ENCODE measurements at places on chromosomes 16 and 17.

GRCh38 chr16:25051406-25052150, 36.4 kb upstream of the ARHGAP17 start:
- no peak for DNase-seq

DNA sequence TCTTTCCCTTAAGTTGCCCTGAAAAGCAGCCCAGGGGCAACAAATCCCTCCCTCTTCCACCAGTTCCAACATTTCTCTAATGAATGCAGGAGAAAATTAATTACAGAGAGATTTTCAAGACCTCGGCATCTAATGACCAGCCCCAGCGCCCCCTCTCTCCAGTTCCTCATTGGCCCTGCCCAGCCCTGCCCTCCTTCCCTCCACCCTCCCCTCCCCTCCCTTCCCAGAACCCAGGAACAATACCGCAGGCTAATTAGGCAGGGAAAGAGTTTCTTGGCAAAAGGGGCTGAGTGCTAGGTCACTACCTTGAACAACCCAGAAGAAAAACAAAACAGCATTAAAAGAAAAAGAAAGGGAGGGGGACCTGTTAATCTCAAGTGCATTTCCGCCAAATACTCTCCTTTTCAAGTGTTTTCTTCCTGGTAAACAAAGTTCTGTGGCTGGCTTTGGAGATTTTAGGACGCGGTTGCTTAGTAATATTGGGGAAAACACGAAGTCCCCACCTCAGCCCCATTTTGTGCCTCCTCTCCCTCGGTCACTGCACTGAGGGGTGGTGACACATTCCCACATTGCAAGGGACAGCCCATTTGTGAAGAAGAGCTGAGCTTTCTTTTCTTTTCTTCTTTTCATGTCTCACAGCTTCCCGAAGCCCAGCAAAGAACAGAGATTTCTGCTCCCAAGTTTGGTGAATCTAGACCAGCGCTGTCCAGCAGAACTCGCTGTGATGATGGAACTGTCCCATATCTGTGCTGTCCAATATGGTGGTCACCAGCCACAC, 215.4 kb downstream of the SOX9 start:
- DNase-seq, result no peak

DNA sequence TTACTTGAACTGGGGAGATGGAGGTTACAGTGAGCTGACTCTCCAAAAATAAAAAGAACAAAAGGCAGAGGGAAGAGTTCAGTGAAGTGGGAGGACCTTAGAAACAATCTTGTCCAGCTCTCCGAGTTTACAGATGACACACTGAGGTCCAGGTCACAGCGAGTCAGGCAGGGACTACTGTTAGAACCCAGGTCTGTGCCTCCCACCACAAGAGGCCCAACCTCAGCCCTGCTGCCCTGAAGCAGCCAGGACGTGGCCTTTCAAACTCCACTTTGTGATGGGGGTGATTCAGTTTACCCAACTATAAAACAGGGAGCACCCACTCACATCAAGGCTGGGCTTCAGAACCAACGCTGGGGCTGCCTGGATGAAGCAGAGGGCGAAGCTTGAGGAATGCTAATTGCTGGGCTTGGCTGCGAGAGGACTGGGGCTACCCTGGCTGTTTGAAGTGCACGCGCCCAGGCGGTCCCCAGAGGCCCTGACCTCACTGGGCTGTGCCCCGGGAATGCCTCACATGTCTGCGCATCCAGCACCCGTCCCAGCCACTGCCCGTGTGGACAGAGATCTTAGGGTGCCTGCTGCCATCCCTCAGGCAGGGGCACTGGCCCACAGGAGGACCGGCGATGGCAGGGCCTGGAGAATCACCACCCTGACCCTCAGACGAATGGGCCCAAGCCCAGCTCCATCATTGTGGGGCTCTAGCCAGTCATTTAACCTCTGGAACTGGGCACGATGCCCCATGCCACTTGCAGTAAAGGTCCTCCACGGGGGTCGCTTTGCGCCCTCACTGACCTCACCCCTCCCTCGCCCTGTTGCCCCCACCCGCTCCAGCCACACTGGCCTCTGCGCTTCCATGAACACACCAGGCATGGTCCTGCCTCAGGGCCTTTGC, 11.4 kb downstream of the SLC5A10 start:
- no peak for DNase-seq

DNA sequence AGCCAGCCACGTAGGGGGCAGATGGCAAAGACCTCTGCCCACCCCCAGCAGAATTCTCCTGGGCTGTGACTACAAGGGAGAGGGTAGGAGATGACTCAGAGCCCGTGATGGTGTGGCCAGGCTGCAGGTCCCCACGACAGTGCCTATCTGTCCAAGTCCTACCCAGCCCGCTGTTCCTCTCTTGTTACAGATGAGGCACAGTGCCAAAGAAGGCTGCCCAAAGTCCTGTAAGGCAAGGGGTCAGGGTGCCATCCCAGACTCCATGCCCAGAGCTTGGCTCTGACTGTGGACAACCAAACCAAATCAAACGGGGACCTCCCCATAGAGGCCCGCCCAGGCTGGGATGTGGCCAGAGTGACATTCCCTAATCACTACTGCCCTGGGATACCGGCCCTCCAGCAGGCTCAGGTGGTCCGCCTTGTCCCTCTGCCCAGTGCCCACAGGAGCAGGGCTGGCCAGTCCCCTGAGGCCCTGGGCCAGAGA, 12.6 kb upstream of the BCAR1 start:
- no peak for DNase-seq

- no peak for DNase-seq
These were observed 21.8 kb upstream of the NAGLU start for GRCh38 chr17:42514279-42514678.

DNA sequence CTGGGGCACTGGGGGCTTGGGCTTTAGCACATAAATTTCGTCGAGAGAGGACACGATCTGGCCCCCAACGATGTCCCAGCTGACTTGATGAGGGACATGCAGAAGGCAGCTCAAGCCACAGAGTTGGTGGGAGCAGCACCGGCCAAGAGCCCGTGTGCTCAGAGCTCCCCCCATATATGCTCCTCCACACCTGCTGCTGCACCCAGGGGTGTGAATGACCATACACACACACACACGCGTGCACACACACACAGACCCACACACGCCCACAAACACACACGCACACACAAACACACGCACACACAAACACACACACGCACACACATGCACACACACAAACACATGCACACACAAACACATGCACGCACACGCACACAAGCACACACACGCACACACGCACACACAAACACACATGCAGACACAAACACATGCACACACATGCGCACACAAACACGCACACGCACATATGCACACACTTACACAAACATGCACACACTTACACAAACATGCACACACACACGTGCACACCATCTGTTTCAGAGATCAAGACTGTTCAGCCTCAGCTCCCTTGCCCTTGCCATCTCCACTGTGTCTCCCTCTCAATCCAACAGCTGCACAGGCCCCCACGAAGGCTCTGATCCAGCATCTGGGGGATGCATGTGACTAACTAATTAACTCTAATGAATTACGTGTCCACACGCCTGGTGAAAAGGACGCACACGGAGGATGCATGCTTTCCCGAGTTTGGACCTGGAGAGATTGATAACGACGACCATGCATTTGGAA, 85.6 kb upstream of the TNRC6C start:
- DNase-seq, result no peak

DNA sequence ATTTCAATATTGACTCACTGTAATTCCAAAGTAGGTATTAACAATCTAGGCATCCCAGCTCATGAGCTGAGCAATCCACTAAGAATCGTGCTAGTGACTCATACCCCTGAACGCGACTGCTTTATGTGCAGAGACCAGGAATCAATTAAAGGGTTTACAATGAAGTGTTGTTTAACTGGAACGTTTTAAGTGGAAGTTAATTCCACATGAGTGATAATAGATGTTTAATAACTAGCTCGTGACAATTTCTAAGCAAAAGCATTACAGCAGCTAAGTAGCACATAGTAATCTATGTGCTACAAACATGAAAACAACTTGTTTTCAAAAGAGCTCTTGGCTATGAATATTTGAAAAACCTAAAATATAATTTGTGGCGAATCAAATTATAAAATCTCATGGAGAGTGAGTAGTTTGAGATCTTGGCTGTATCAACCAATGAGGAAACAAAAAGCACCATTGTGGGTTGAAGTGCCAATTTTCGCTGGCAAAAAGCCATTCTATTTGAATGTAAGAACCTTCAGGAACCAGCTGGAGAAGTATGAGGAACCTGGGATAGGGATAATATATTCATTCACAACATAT, 9.4 kb downstream of the GJC1 start:
- DNase-seq, result no peak

DNA sequence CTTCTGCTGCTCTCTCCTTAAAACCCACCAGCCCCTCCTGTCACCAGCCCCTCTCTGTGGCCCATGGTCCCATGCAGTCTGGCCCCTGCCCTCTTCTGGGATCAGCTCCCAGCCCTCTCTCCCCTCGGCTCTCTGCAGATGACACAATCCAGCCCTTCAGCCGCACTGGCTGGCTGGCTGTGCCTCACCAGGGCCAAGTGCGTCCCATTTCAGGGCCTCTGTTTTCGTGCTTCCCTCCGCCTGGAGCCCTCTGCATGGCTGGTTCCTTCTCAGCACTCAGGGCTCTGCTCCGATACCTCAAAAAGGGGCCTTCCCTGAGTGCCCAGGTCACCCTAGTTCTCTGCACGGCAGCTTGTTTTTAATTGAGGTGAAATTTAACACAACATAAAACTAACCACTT, 124.3 kb downstream of the SOCS1 start:
- DNase-seq, result no peak

DNA sequence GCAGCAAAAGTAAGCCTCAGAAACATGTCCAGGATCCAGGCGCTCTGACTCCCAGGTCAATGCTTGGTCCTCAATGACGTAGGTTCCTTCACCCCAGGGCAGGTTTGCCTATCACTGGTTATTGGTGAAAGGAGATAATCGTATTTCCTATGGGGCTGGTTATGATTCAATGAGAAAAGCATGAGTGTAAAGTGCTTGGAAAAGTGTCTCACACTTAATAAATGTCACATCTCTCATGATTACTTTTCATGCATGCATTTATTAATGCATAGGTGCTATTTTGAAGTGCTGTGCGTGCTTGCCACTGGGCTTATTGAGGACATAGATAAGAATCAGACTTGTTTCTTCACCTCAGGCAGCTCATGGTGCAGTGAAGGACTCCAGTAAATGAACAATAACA, 10.4 kb upstream of the CDH13 start:
- no peak for DNase-seq

- no peak for DNase-seq
These were observed 692 bp upstream of the SOCS1 start for GRCh38 chr16:11256661-11257130.

DNA sequence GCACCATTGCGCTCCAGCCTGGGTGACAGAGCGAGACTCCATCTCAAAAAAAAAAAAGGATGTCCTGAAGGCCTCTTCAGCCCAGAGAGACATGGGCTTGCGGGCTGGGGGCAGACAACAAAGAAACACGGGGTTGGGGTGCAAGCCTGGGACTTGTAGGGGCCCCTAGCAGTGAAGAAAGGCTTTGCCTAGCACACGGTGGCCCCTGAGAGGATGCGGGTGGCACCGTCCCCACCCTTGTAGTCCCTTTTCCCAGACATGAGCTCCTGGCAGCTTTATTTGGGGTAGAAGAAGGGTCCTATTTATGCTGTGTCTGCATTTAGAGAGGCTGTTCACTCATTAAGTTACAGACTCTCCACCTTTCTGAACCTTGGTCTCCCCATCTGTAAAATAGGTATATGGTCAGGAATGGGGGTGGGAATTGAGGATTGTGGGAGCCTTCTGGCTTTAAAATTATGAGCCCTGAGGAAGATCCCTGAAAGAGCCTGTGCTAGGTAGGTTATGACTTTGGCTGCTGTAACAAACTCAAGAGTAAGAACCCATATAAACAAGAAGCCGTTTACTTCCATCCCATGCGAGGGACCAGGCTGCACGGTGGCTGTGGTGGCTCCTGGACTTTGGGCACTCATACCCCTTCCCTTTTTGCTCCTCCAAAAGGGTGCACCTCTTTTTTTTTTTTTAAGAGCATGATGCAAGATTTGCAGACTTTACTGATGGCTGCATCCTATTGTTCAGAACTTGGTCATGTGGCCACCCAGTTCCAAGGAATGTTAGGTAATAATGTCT, 20.6 kb upstream of the ADGRG1 start:
- DNase-seq, result no peak

- no peak for DNase-seq
These were observed 361.6 kb downstream of the GRIN2A start for GRCh38 chr16:9820476-9821246.

DNA sequence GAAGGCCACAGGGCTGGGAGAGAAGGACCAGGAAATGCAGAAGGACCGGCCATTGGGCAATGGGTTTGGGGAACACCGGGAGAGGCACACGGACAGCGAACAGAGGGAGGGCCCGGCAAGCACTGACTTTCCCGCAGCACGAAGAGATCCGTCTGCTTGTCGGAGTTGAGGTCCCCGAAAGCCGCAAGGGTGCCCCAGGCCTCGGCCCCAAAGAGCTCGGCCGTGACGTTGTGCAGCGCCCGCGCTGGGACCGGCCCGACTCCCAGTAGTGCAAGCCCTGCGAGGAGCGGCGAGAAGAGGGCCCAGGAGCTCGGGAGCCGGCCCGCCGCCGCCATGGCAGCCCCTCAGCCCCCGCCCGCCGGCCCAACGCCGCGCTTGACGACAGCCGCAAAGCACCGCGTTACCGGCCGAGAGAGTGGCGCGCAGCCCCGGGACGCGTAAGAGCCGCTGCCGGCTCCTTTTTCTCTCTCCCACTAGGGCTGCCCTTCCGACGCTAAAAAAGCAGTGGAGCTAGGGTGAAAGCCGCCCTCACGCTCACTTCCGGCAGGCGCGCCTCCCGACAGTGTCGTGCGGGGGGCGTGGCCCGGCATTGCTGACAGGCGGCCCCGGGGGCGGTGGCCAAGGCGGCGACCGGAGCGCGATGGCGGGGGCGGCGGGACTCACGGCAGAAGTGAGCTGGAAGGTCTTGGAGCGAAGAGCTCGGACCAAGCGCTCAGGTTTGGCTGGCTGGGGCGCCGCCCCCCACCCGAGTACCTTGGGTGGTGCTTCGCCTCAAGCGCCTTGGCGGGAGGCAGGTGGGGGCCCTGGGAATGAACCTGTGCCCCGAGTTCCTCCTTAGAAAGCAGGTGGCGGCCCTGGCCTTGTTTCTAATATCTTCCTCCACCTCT, at the start of the genes ITFG1 and PHKB:
ITFG1 (minus strand) TSS at position 353 of the 887 bp plus-strand sequence; CDS start at position 335, 18 bp downstream.
PHKB (plus strand) TSS at position 621 of the 887 bp plus-strand sequence; CDS start at position 641, 20 bp downstream.
- DNase-seq, result peak; percentile 96

DNA sequence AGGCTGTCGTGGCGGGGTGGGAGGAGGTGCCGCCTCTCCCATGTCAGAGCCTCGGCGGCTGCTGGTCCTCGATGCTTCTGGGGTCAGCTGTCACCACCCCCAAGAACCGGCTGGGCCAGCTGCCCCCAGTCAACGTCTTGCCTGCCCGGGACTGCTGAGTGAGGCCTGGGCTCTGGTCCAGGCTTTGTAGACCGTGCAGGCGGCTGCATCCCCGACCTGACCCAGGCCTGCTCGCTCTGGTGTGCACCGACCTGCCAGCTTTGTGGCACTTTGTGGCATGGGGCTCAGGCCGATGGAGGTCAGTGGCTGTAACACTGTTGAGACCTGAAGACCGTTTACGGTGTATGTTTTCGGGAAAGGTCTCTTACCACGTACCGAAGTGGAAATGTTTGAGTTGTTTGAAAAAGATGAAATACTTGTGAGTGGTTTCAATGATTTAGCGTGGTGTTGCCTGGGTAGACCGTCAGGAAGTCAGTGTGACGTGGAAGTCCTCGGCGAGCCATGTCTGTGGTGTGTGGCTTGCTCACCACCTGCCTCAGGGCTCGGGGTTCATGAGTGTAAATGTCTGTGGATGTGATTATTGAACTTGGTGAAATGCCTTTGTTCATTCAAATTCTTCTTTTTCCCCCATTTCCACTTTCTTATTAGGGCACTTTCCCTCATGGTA, 53.2 kb upstream of the ZNF750 start:
- DNase-seq, result peak; percentile 71

GRCh38 chr16:16183562-16183961, 39.7 kb downstream of the ABCC6 start:
- DNase-seq, result no peak

Measured in CD4-positive, alpha-beta T cell treated with Interleukin-12 subunit alpha and Interleukin-12 subunit beta, for 1 hour (primary cell).